ENCODE measurements at places on chromosomes 3 and 15.

DNA sequence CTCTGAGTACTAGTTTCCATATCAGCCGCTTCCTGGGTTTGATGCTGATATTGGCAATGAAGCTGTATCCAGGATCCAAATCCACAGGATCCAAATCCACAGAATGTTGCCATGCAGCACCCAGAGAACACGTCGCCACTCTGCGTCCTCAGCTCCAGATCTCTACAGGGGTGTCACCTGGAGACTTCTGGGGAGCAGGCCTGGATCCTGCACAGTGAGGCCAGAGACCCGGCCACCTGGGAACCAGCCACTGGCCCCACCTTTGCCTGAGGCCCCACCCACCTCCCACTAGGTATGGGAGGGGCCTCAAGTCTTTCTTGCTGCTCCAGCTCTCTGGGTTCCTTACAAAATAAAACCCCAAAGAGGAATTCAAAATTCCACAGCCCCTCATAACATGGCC lies 123.9 kb downstream of the LRRK1 start:
- H3K27ac ChIP-seq: no peak overlapping the region
- peaks cover 4% of the 10 kb centered on the region for H3K4me1 ChIP-seq
- no peak for DNase-seq
- H3K27me3 ChIP-seq: no peaks in the 10 kb centered on the region
- no peak overlapping the region for H3K4me3 ChIP-seq
- H3K36me3 ChIP-seq: peaks cover 82% of the 10 kb centered on the region

DNA sequence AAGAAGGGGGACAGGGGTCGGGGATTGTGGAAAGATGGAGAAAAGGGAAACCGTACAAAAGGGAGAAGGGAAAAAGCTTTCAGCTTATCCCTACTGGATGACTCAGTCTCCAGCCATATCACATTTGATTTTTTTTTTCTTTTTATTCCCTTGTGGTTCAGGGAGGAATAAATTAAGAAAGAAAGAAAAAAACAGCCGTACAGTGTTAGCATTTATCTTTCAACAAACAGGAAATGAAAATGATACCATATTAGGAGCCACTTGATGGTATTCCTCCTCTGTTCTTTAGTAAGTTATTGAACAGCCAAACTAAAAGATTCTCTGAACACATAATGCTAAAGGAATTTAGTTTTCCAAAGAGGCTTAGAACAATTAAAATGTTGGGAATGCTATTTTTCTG lies 594.4 kb downstream of the FOXP1 start:
- peaks cover 94% of the 10 kb centered on the region for H3K36me3 ChIP-seq
- peaks cover 27% of the 10 kb centered on the region for H3K4me1 ChIP-seq
- no peak for DNase-seq

- H3K4me1 ChIP-seq: no peaks in the 10 kb centered on the region
- H3K27me3 ChIP-seq: peaks cover 5% of the 10 kb centered on the region
- DNase-seq: no peak
- H3K4me3 ChIP-seq: no peak overlapping the region
Observed at GRCh38 chr3:64548200-64548889, 139.5 kb downstream of the ADAMTS9 start.

- H3K27ac ChIP-seq: no peak overlapping the region
- no peaks in the 10 kb centered on the region for H3K4me1 ChIP-seq
- no peaks in the 10 kb centered on the region for H3K36me3 ChIP-seq
- no peaks in the 10 kb centered on the region for H3K27me3 ChIP-seq
Observed at GRCh38 chr3:62436785-62437184, 63.4 kb upstream of the FEZF2 start.

GRCh38 chr3:167493244-167493643 lies 19.4 kb upstream of the SERPINI2 start:
- H3K4me3 ChIP-seq: no peak overlapping the region
- no peaks in the 10 kb centered on the region for H3K36me3 ChIP-seq
- H3K27ac ChIP-seq: no peak overlapping the region
- DNase-seq: no peak

DNA sequence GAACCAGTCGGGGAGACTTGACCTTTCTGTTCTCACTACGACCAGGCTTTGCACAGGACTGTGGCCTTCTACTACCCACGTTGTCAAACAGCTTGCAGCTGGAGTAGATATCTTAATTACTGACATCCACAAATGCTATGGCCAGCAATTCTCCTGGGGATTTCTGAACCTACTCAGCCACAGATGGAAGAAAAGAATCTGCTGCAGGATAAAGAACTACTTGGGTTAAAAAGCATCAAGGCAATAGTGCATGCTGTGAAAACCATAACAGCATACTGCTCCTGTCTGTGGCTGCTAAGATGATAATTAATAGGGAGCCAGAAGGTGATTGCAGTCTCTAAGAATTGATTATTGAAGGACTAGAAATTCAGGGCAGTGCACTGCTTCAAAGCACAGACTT lies 859.2 kb upstream of the SEMA6D start:
- no peaks in the 10 kb centered on the region for H3K27me3 ChIP-seq
- no peak for DNase-seq
- no peak overlapping the region for H3K4me3 ChIP-seq
- no peaks in the 10 kb centered on the region for H3K36me3 ChIP-seq
- no peaks in the 10 kb centered on the region for H3K4me1 ChIP-seq
- H3K27ac ChIP-seq: no peak overlapping the region

DNA sequence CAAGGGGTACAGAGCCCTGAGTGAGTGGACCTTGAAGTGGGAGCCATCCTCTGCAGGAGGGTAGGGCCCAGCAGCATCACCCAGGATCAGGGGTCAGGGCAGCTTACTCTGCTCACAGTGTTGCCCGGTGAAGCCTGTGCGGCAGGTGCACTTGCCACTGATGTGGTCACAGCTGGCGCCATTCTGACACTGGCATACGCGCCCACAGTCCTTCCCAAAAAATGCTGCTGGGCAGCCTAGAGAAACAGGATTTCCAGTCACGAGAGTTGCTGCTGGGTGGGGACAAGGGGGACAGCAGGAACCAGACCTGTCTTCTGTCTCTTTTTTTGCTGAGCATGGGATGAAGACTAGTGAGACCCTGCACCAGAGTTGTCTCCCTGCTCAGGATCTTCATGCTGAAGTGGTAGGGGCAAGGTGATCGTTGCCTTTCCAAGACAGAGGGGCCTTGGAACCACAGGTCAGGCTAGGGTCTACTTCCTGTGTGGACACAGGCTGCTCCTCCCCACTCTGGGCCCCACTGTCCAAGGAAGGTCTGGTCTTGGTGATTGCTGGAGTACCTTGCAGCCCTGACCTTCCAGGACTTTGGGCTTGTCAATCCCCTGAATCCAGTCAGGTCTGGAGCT lies 46.9 kb downstream of the RAB11A start:
- no peaks in the 10 kb centered on the region for H3K27me3 ChIP-seq
- DNase-seq: no peak
- H3K27ac ChIP-seq: no peak overlapping the region
- H3K4me1 ChIP-seq: peaks cover 65% of the 10 kb centered on the region
- peaks cover 7% of the 10 kb centered on the region for H3K36me3 ChIP-seq

DNA sequence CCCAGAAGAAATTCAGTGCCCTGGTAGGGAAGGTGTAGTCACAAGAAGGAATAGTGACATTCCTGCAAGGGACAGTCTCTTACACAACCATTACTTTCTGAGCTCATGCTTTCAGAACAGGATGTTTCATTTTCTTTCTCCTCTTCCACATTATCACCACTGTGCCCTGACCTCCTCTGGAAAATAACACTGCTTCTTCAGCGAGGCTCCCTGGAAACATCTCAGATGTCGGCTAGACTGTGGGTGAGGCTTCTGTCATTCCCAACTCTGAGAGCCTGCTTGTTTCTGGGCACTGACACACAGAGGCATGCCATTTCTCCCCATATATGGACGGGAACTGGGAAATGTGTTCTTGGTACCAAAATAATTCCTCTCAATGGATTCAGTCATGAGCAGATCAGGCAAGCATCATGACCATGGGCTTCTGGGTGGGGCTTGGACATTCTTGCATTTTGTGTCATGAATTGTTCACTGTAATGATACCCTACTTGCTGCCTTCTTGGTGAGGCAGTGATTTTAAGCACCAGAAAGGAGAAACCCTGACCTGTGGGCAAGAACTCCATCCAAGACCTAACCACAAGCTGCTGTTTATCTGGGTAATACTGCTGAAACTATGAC lies 14.3 kb upstream of the TNFAIP8L3 start:
- no peak overlapping the region for H3K27ac ChIP-seq
- H3K36me3 ChIP-seq: no peaks in the 10 kb centered on the region
- H3K4me1 ChIP-seq: no peaks in the 10 kb centered on the region
- peaks cover 12% of the 10 kb centered on the region for H3K27me3 ChIP-seq
- H3K4me3 ChIP-seq: no peak overlapping the region
- DNase-seq: no peak

GRCh38 chr3:81485444-81485865 lies 276.0 kb downstream of the GBE1 start:
- no peak overlapping the region for H3K27ac ChIP-seq
- H3K27me3 ChIP-seq: no peaks in the 10 kb centered on the region
- peaks cover 10% of the 10 kb centered on the region for H3K4me1 ChIP-seq
- H3K36me3 ChIP-seq: peaks cover 2% of the 10 kb centered on the region

GRCh38 chr3:14214764-14215163 lies 36.1 kb downstream of the LSM3 start:
- no peaks in the 10 kb centered on the region for H3K36me3 ChIP-seq
- no peaks in the 10 kb centered on the region for H3K4me1 ChIP-seq
- H3K27me3 ChIP-seq: no peaks in the 10 kb centered on the region
- H3K27ac ChIP-seq: no peak overlapping the region

- H3K4me1 ChIP-seq: no peaks in the 10 kb centered on the region
- no peak for DNase-seq
- no peak overlapping the region for H3K4me3 ChIP-seq
- no peaks in the 10 kb centered on the region for H3K36me3 ChIP-seq
- no peak overlapping the region for H3K27ac ChIP-seq
- H3K27me3 ChIP-seq: no peaks in the 10 kb centered on the region
Observed at GRCh38 chr15:93780073-93780472, 451.3 kb upstream of the MCTP2 start.

DNA sequence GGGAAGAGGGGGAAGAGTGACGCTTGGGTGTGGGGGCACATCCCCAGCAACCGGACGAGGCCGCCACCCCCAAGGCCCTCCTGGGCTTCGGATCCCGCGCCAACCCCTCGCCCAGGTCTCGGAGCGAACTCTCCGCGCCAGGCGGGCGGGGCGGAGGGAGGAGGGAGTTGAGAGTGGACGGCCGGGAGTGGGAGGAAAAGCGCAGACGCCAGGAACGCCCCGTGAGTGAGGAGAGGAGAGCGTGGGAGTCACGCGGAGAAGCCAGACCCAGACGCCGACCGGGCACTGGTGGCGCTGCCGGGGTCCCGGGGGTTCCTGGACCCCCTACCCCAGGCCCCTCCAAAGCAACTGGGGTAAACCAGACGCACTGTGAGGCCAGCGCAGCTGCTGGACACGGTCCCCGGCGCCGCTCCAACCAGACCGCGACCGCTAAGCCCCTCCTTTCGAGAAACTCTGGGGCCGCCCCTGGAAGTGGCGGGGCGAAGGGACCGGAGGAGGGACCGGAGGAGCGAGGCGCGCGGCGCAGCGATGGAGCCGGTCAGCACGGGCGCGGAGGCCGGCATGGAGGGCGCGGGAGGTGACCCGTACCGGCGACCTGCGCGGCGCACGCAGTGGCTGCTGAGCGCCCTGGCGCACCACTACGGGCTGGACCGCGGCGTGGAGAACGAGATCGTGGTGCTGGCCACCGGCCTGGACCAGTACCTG lies at the start of gene EFCC1:
Gene EFCC1, plus strand, starts transcription at position 204 of the 705 bp plus-strand sequence. Its CDS starts 325 bp downstream, at position 529.
- peaks cover 23% of the 10 kb centered on the region for H3K4me1 ChIP-seq
- DNase-seq: no peak
- H3K4me3 ChIP-seq: peak within 1 kb of the TSS; percentile 28
- H3K27ac ChIP-seq: no peak within 1 kb of the TSS
- no peaks in the 10 kb centered on the region for H3K36me3 ChIP-seq

All from activated B cell treated with CpG ODN at 0.5 μM for 24 hours (primary cell).